ENCODE measurements at places on chromosomes 5 and 9.

DNA sequence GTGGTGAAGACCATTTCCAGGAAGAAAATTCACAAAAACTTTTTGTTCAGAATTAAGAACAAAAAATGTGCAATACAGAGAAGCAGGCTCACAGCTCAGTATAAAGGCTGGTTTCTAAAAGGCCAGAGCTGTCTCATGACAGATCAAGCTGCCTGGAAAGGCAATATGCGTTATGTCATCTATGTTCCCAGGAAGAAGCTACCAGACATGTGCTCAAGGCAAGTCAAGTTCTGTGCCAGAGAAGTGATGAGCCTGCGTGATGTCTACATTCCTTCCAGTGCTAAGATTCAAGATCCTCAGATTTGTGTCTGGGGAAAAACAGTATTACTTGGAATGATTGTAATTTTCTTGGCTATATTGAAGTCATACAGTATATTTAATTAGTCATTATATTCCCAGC, 104.3 kb downstream of the PDE4D start:
- DNase-seq: no peak

GRCh38 chr5:178221853-178222252, 10.7 kb downstream of the PHYKPL start:
- DNase-seq: no peak

DNA sequence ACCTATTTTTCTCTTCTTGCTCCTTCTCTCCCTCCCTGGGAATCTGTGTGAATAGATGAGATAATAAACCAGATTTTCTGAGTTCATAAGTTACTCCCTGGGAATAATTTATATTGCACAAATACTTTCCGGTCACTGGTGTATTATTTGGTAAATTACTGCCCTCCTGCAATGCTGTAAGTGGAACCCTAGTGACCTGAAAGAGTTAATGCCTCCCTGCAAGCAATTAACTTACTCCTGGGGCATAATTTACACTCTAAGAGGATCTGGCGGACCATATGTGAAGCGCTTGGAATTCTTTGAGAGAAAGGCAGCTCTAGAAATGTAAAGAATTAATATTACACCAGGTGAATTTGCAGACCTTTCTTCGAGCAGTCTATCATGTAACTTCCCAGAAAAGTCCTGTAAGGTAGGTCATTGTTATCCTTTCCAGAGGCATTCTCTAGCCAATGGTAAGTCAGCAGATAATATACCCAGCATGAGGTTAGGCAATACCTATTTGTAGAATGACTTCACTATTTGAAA, 7.0 kb upstream of the GDNF start:
- DNase-seq: no peak

DNA sequence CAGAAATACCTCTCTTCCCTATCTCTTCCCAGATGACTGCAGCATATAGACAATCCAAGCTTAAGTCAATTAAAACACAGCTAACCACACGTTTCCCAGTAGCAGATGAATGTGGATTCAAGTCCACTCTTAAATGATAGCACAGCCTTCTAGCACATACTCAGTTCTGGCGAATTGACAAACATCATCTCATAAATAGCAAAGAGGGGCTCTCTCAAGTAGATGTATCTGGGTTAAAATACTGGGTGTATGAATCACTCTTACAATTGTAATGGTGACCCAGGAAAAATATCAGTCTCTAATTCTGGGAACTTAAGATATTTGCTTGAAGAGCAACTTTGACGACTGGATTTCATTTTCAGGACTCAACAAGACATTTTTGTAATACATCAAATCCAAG, 67.0 kb upstream of the HAPLN1 start:
- DNase-seq: no peak

DNA sequence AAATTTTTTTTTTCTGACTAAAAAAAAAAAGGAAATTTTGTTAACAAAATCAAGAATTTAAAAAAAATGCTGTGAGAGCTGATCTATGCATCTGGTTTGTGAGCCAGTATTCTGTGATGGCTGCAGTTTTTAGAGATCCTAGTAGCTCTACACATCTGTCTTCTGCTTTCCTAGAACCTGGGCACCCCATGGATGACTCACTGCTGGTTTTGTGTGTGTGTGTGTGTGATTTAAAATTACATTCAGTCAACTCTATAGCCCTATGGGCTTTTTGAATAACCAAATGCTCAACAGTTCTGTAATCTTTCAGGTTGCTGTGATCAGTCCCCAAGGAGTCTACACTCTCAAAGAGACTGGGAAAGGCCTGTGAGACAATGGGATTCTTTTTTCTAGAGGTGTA, 2.5 kb upstream of the PSMD5 start:
- DNase-seq: no peak

GRCh38 chr9:114771889-114772288, 34.0 kb downstream of the TNFSF15 start:
- DNase-seq: no peak

- DNase-seq: peak; percentile 55
Measured at GRCh38 chr5:160021831-160022446, 13.0 kb downstream of the TTC1 start.

Measured in NCI-H1694 treated with DMSO at 0.1 percent for 48 hours (cell line).